NCI-H2107 (cell line): ENCODE measurements at places on chromosomes 13 and 19.

DNA sequence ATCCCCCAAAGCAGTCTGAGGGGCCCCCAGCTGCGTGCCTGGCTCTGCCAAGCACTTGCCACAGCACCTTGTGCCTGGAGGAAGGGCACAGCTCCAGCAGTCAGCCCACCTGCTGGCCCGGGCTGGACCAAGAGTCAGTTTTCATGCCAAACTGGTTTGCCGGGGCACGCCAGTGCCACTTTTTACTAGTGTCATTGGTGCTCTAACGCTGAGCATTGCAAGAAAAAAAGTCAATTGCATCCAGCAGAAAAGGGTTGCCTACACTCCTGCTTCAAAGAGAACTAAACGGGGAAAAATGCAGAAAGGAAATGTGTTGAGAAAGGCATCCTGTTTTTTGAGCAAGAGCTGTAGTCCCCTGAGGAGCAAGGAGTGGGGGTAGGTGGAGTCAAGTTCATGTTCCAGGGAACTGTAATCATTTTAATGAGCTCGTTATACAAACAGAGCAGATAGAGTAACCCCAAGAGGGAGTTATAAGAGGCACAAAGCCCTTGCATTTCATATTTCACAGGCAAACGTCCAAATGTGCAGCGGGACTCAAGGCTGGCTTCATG is 68.4 kb downstream of the F2RL3 start:
- DNase-seq: no peak

GRCh38 chr19:30076101-30076551 is 134.1 kb downstream of the URI1 start:
- no peak for DNase-seq

DNA sequence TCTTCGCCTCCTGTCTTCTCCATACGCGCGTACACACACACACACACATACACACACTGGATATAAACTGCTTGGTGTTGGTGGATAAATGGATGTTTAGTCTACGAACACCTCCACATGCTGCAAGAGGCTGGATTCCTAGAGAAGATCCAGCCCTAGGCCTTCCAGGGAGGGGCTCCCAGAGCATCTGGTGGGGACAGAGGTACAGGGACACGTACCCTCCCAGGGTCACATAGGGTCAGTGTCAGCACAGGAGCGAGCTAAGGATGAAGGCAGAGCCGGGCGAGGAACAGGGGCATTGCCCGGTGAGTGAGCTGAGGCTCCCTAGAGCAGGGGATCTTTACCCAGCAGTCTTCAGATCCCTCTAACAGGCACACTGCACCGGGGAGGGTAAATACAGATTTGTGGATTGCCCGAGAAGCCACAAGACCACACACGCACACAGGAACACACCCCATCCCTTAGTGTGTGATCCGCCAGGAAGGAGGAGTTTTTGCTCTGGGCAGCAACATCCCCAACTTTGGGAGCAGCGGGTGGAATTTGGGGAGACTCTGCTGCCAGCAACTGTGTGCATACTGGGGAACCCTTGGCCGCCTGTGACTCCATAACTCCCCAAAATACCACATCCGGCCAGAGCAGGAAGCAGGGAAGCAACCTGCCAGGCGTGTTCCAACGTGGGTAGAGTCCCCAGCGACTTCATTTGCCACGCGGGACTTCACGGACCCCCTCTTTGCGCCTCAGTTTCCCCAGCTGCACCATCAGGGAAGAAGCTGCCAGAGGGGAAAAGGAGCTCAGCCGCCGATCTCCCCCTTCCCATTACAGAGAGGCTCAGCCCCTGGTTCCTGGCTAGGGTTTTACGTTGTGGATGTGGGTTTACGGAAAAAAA is 5.8 kb upstream of the TLE2 start:
- DNase-seq: no peak

- no peak for DNase-seq
These were observed 46.9 kb downstream of the OLFM4 start for GRCh38 chr13:53075356-53076041.

- DNase-seq: no peak
These were observed 5.1 kb downstream of the ZNF816 start for GRCh38 chr19:52957591-52957990.

DNA sequence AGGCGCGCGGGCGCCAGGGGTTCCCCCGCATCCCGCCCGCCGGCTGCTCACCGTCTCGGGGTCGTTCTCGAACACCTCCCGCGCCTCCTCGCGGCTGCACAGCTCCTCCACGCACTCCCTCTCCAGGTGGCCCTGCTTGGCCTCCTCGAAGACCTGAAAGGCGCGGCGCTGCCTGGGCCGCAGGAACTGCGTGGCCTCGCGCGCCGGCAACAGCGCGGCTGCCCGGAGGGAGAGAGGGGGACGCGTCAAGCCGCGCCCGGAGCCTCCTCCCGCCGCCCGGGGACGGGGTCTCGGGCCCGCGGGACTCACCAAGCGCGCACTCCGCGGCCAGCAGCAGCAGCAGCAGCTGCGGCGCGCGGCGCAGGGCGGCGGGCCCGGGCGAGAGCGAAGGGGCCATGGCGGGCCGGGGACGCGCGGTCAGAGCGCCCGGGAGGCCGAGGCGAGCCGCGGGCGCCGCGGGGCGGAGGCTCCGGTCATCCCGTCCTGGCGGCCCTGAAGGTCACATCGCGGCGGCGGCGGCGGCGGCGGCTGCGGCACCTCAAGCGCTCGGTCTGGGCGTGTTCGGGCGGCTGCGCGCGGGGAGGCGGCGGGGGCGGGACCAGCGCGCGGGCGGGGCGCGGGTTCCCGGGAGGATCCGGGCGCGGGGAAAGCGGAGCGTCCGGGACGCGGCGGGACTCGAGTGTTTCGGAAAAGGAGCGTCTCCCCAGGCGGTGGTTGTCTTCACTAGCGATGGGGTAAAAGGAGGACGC is at the start of gene GAS6:
Gene GAS6, minus strand, starts transcription at position 553 of the 749 bp plus-strand sequence. Its CDS starts 156 bp downstream, at position 397.
- DNase-seq: no peak

DNA sequence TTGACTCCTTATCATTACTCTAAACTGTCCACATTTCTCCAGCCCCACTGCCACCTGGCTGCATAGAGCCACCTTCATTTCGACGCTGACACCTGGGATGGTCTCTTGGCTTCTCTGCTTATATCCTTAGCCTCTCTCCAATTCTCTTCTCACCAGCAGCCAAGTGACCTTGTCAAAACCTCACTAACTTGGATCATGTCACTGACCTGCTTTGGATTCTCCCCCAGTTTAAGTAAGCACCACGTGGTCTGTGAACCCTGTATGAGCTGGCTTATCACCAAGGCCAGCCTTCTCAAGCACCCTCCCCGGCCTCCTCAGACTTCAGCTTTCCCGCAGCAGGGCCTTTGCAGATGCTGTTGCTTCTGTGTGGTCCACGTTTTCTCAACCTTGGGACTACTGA is 12.3 kb upstream of the GGACT start:
- DNase-seq: no peak

DNA sequence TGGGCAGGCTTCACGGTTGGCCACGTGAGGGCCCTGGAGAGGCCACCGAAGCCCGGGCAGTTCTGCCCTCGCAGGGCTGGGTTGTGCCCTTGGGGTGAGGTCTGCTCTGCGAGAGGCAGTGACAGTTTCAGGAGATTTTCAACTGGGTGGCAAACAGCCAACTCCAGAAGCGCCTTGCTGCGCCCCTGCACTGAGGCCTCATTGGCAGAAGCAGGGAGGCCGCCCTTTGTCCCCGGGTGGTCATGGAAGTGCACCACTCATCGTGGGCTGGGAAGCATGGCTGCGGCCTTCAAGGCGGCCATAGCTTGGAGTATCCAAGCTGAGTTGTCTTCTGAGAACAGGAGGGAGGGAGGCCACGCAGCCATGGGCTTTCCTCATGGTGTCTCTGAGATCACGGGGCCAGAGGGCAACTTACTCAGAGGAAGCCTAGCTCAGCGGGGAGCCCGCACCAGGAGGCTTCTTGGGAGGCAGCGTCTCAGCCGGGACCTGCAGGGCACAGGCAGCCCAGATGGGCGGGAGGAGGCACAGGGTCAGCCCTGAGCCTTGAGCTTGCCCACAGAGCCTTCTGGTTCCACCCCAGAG is 14.8 kb downstream of the PLEKHJ1 start:
- no peak for DNase-seq

DNA sequence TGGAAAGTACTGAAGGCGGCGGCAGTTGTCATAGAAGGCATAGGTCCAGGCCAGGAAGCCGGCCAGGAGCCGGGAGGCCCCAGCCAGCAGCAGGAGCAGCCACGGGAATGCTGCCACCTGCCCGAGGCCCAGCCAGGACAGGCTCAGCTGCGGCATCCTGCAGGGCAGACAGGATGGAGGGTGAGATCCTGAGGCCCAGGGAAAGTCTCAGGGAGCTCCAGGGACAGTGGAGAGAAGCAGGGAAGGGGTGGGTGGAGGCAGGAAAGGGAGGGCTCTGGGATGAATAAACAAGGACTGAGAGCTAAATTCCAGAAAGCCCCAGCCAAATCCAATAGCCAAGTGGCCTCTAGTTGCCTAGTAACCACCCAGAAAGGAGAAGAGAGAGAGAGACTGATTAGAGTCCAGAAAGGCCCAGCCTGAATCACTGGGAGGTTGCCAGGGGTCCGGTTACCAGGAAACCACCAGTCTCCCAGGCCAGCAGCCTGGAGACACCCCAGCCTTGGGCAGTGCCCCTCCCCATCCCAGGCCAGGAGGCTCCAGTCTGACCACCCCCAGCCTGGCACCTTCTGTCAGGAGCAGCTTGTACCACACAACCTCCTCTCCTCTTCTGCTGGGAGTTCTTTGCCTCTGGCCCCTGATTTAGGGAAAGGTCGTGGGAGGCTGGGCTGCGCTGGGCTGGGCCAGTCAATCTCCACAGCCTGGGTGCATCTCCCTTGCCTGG is 7.5 kb upstream of the OR10H5 start:
- DNase-seq: no peak

- DNase-seq: no peak
These were observed 21.5 kb downstream of the CYSLTR2 start for GRCh38 chr13:48675247-48675646.

DNA sequence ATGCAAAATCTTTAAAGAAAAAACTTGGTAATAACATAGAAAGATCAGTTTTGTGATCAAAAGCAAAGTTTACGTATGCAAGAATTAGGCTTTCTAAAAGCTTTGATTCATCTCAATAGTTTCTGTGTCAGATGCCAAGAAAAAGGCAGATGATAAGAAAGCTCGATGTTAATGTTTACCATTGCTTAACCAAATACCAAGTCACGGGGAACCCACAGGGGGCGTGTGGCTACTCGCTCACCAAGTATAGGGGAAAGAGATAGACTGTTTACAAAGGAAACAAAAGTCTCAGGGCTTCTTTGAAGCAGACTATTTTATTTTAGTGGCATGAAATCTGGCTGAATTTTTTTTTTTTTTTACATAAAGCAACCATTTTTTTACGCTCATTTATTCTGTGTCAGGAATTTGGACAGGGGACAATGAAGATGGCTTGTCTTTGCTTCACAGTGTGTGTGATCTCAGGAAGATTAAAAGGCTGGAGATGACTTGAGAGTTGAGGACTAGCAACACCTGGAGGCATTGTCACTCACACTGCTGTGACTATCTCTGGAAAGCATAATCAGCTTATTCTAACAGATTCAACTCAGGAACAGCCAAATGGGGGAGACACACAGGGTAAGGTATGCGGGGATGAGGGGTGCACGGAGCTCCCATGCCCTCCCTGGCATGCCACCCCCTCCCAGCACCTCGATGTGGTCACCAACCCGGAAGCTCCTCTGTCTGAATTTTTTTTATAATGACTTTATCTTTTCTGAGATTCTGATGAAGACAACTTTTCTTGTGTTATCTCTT is 24.9 kb downstream of the RCBTB1 start:
- DNase-seq: no peak

DNA sequence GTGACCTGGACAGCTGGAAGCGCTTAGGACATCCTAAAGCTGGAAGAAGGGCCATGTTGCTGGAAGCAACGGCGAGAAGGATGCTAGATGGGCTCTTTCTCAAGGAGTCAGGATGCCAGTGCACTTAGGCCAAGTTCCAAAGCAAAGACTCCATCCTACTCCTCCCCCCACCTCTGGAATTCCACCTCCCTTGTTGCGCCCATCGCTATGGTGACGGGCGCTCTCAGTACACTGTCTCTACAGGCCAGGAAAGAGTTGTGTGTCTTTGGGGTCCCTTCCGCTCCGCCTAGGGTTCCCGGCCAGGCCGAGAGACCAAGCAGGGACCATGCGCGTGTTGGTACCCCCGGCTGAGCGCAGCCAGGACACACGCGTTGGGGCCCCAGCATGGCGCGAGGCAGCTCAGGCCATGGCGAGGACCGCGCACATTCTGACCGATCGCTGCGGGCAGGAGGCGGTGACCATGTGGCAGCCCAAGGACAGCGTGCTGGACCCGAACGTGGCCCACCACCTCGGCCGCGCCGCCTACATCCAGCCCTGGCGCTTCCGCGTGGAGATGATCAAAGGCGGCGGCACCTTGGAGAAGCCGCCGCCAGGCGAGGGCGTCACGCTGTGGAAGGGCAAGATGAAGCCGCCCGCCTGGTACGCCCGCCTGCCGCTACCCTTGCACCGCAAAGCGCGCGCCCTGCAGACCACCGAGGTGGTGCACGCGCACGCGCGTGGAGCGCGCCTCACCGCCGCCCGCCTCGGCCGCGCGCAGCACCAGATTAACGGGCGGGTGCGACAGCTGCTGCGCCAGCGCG is 31.0 kb upstream of the SLC1A6 start:
- DNase-seq: no peak
